ENCODE measurements at places on chromosomes 2 and 18.

- no peak for DNase-seq
Measured at GRCh38 chr2:47088371-47089082, 66.6 kb downstream of the STPG4 start.

DNA sequence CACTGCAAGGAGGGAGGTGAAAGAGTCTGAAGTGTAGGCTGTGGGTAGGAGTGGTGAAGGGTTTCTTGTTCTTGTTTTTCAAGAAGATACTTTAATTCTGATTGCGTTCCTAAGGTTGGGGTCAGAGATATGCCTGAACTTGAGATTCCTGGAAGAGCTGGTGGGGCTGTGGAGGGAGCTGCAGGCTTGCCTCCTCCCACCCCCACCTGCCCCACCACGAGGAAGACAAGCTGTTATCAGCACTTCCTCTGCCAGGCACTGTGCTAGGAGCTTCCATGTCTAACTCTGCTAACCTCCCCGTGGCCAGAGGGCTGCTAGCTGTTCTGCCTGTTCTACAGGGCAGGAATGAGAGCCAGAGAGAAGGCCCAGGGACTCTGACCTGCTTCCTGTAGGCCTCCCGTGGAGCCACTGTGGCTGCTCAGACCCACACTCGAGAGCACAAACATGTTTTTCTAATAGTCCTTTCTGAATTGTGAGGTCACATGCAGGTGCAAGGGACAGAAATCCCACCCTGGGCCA is 13.7 kb downstream of the ANKRD23 start:
- no peak for DNase-seq

DNA sequence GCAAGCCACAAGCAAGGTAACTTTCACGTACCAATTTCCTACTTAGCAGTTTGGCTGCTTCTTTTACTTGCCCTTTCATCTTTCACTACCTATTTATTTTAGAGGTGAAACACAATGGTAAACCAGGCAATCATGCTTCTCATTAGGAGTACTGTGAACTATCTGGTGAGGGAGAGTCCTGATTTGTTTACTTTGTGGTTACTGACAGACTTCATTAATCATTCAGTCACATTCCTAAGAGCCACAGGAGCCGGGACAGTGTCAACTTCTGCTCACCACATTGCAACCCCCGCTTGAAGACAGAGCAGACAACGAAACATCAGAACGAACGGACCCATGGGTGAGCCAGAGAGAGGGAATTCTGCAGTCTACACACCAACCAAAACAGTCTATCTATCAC is 28.8 kb downstream of the TUBB6 start:
- DNase-seq, result no peak

DNA sequence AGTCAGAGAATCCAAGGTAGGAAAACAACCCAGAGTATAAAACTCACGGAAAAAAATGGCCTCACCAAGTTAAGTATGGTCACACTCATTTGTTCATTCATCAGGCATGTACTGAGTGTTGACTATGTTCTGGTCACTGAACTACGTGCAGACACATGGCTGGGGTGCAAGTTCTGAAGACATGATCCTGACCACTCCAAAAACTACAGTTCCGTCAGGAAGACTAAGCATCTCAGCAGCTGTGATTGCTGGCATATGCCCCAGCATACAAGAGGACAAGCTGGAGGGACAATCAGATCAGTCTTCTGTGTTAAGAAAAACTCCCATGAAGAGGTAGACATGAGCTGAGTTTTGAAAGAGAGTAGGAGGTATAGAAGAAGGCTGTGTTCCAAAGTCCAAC is 72.8 kb downstream of the TCF4 start:
- no peak for DNase-seq

DNA sequence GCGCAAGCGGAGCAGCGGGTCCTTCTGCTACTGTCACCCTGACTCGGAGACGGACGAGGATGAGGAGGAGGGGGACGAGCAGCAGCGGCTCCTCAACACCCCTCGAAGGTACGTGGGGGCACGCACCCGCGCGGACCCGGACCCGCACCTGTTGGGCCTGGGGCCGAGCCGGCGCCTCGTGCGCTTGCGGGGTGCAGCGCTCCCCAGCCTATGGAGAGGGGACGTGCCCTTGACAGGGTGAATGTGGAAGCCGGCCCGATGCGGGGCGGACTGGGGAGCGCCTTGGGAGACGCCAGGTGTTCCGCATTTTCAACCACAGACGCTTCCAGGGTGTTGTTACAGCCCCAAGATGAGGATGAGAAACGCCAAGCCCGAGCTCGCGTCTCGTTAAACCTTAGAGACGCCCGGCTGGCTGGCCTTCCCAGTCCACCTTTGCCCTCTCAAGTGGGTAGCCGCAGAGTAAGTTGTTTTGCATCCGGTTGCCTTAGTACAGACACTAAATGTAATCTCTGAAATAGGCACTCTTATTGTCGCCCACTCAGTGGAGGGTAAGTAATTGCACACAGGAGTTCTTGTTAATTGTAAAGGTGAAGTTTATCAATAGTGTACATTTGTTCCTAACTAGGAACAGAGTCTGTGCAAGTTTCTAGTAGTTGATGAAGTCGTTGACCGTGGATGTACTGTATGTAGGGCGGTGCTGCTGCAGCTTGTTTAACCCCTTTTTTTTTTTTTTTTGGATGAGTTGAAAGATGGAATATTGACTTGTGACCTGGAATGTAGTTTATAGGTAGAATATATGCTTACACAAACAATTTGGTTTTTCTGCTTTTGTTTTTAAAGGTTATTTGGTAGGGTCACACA is 815 bp downstream of the GMCL1 start:
- DNase-seq, result peak; percentile 42

DNA sequence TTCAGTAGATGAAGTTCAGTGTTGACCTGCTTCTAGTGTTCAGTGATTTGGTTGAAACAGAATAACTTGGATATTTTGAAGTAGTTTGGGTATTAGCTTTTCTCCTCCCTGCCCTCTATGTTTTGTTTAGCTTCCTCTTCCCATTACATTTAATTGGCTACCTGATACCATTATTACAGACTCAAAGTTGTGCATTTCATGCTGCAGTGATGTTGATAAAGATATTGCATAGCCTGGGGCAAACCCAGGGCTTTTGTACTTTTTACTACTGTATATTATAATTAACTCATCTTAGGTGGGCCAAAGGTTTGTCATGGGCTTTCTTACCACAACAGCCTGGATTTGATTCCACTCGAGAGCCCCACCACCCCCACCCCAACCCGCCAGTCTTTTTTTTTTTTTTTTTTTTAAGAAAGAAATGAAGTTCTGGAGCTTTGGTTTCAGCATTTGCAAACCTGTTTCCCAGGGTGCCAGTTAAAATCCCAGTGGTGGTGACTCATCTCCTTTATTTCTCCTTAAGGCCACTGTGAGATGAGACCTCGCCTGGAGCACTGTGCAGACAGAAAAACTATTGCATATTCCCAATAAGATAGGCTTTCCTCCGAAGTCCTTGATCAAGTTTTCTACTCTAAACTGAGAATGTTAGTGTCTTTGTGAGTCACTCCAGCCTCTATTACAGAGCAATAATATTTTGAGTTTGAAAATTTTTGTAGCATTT is 393.7 kb upstream of the FANCL start:
- no peak for DNase-seq

- DNase-seq, result no peak
Measured at GRCh38 chr2:216989340-216990129, 129.7 kb upstream of the TNP1 start.

GRCh38 chr2:211473116-211473515 is 916.7 kb downstream of the CPS1 start:
- no peak for DNase-seq

- no peak for DNase-seq
Measured at GRCh38 chr2:17540093-17540812, at the start of gene VSNL1. VSNL1 (plus strand) TSS chr2:17540696; CDS start chr2:17592075, 51,379 bp downstream.

DNA sequence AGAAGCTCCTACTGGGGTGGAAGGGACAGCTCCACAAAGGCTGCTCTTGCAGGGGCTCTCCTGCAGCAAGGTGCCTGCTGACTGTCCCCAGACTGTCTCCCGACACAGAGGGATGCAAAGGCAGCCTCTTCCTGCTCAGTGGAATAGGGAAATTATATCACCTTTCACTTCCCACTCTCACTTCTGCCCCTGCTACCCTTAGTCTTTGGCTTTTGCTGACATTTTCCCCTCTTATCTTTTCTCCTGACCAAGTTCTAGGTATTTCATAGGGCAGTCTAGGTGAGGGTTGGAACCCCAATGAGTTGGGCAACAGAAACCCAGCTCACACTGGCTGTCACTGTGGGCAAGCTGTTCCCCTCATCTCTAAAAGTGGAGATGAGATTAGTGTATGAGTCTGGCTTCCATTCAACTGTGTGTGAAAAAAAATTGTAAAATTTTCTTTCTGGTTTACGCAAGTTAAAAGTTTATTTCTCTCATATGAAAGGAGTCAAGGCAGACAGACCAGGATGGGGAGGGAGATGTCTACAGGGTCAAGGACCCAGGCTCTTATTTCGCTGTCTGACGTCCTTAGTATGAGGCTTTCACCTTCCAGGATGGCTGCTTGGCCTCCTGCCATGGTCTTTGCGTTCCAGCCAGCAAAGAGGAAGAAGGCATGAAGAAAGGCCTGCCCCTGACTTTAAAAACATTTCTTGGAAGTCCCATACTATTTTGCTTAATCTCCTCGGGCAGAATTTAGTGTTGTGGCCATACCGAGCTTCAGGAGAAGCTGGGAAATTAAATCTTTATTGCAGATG is 7.5 kb upstream of the MOCOS start:
- DNase-seq, result no peak

DNA sequence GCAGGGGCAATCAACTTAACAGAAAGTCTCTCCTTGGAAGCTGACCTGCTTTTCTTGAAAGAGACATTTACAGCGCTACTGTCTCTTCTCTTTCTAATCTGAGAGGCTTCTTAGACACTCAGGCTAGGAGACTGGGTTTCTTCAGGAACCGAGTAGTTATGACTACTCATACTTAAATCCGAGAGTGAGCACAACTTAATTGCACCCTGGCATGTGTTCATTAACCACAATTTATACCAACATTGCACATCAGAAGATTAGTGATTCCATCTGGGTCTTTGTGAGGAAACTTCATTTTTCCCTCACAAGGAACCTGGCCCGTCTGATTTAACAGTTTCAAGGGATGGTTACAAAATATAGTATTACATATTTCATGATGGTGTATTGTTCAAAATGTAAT is 176.9 kb downstream of the UBE2E3 start:
- no peak for DNase-seq

DNA sequence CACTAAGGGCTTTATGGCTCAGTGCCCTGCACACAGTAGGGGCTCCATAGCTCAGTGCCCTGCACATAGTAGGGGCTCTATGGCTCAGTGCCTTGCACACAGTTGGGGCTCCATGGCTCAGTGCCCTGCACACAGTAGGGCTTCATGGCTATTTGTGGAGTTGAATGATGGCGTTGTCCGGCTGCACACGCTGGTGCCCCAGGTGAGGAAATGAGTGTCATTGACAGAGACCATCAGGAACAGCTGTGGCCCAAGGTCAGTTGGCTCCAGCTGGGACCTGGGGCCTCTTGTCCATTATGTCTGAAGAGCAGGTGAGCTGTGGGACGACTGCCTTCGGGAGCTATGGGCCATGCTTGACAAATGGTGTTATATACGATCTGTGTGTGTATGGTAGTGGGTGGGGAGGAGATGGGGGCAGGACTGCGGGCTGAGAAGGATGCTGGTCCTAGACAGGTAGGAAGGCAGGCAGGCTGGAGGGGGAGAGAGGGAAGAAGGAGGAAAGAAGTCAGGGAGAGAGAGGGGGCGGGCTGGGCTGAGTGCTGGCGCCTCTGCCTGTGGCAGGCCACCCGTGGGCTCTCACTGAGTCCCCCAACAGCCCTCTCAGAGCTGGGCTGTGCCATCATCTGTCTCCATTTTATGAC is 130.6 kb downstream of the CLIP4 start:
- DNase-seq, result no peak

All from CD4-positive, alpha-beta T cell treated with Interleukin-1 beta for 1 hour (primary cell).